ENCODE measurements at places on chromosomes 2 and 18.
A peak's percentile ranks its signal among the peaks of the same experiment; 100 is the strongest.

- DNase-seq = no peak
Measured at GRCh38 chr2:196113061-196113974, 44.7 kb upstream of the DNAH7 start.

DNA sequence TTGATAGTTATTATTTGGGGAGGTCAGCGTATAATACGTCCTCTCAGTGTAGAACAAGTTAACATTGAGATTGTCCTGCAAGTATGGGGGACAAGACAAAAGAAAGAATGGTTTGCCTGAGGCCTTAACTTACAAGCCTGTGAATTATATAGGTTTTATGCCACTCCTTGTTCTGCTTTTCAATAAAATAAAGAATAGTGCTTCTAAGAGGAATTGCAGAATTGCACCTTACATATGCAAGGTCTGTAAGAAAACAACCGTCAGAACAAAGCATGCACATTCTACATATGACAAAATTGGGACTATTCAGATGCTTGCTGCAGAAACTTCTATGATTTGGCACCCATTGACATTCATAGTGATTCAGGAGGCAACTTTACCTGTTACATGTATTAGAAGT is 785.0 kb downstream of the NR4A2 start:
- no peak for DNase-seq

DNA sequence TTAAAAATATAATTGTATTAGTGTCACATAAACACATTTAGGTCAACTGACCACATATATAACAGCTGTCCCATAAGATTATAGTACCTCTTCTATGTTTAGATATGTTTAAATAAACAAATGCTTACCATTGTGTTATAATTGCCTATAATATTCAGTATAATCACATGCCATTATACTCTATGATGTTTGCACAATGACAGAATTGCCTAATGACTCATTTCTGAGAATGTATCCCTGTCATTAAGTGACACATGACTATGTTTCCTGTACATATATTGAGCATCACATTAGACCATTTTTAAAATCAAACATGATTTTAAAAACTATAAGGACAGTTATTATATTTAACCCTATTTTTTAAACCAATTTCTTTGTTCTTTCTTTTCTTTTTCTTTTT is 89.8 kb downstream of the HS6ST1 start:
- no peak for DNase-seq

- no peak for DNase-seq
Measured at GRCh38 chr18:40782453-40783130, 1172.4 kb upstream of the PIK3C3 start.

GRCh38 chr2:64488050-64488974 is 34.4 kb downstream of the LGALSL start:
- peak; percentile 69 for DNase-seq

GRCh38 chr18:79480171-79481045 is 84.7 kb downstream of the NFATC1 start:
- DNase-seq = no peak

DNA sequence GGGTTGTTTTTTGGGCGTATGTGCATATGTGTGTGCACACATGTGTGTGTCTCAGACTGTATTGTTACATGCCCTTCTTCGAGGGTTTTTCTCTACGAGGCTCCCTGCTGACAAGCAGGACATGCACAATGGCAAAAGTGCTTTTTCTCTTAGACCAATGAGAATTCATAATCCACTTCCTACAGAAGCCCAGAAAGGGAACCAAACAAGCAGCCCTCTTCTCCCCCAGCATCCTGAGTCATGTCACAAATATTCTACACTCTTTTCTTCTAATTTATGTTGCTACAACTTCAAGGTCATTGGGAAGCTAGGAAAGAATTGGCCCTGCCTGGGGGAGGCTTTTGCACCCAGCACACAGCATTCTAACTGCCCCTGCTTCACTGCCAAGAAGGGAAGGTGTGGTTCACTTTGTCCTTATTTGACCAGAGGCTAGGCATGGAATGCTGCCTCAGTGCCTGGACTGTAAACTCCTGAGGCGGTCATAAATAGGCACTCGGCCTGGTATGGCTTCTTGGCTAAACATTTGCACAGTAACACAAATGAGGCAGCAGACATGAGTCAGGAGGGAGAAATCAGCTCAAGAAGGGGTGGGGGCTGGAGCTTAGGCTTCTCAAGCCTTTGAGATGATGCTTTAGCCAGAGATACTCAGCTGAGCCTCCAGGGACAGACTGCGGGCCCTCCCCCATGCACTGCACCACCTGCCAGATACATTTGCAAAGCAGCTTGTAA is 92.7 kb upstream of the KLF7 start:
- peak; percentile 86 for DNase-seq

DNA sequence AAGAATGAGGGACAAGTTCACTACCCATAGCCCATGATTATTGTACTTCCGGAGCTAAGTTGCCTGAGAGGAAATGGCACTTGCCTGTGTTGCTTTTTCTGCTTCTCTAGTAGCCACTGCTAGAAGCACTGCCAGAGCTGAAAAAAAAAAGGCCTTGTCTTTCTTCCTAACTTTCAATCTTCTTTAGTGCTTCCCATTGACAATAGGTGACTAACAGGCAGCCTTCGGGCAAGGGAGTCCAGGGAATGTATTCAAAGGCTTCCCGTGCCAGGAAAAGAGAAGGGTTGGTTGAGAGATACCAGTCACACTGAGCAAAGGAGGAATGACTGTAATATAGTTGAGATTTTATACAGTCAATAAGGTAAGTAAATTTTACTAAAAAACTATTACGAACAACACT is 242.0 kb downstream of the CALCRL start:
- DNase-seq = no peak

GRCh38 chr2:172462849-172463381 is 35.5 kb downstream of the ITGA6 start:
- no peak for DNase-seq

- DNase-seq = peak; percentile 53
Measured at GRCh38 chr2:236731767-236732580, 162.3 kb downstream of the ACKR3 start.

DNA sequence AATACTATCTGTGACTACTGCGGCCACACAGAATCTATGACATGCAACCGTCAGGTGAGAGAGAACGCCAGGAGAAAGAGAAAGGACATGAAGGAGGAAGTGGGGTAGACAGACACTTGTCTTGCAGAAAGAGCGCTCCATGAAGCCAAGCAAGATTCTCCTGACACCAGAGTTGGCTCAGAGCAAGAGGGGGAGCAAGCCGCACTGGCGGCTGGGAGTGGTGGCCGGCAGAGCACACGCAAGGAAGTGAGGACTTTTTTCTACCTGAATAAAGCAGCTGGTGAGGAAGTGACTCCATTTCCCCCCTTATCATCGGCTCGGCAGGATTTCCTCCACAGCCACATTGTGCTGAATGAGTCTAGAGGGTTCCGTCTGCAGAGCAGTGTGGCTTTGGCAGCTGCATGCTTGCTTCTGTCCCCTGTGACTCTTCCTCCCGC is 181.6 kb downstream of the BCL2 start:
- DNase-seq = no peak

DNA sequence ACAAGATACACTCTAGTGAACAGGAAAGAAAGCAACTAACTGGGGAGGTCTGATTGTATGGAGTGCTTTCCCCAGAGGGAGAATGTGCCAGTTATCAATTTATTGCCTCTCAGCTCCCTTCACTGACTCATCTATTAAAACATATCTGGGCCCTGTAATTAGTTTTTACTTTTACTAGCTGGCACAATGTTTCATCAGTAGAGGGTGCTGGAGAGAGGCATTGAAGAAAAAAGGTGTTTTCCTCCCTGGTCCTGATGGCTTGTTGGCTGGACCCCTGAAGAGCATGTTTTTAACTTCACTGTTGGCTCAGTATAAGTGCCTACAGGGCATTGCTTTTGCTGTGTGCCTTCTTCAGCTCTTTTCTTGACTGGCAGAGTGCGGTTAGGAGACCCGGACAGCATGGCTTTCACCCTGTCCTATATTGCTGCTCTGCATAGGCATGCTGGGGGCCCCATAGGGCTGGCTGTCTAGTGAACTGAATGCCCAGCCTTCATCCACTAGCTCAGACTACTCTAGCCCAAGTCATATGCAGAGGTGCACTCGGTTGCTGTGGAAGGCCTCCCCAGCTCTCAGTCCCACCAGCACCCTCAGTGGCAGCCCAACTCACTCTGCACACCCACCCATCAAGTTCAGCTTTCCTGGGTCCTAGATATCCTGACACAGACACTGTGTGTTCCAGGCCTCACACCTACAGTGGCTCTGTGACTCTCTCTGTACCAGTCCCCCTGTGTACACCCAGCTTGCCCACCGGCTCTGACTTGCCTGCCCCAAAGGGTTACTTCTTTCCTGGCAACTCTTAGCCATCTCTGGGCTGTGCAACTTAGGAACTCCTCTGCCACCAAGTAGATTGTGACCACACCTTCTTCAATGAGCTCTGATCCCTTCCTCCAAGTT is 62.3 kb upstream of the ACYP2 start:
- DNase-seq = no peak

DNA sequence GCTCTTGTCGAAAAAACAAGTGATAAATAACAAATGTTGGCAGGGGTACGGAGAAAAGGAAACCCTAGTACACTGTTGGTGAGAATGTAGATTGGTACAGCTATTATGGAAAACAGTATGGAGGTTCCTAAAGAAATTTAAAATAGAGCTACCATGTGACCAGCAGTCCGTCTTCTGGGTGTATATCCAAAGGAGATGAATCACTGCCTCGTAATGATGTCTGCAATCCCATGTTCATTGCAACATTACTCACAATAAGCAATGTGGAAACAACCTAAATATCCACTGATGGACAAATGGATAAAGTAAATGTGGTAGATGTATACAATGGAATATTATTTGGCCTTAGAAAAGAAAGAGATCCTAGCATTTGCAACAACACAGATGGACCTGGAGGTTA is 50.6 kb downstream of the SLC16A14 start:
- DNase-seq = peak; percentile 45

DNA sequence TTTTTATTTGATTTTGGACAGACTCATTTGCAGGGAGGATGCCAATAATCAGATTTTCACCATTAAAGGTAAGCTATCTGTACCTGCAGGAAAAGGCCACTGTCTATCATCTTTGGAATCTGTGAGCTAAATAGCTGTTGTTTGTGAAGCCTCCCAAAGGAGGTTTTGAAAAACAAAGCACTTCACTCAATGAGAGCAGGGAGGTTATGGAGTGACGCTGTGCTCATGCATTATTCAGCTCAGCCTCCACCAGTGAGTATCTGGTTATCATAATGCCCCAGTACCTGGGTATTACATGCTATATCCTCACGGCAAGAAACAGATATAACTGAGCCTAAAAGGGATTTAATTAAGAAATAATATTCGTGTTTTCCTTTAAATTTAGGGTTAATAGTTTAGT is 189.6 kb upstream of the PIK3C3 start:
- DNase-seq = no peak

GRCh38 chr2:241999184-241999583 is 129.7 kb downstream of the RTP5 start:
- no peak for DNase-seq

DNA sequence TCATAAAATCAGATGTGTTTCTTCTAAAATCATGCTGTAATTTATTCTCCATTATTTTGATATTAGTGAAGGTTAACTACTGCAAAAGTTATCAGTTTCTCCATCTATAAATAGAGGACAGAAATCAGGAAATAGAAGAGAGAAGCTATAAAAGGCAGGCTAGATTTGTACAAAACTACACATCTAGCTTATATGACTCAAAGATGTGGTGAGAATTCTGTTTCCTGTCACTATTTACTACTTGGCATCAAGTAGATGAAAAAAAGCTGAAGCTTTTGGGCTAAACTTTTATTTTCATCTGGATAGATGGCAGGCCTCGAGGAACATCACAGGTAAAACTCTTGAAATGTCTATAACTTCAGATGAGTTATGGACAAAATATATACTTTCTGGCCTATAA is 49.8 kb upstream of the NAB1 start:
- no peak for DNase-seq

GRCh38 chr2:26170795-26171194 is 2.1 kb upstream of the GAREM2 start:
- no peak for DNase-seq

- no peak for DNase-seq
Measured at GRCh38 chr2:28521663-28522062, 25.8 kb downstream of the PLB1 start.

DNA sequence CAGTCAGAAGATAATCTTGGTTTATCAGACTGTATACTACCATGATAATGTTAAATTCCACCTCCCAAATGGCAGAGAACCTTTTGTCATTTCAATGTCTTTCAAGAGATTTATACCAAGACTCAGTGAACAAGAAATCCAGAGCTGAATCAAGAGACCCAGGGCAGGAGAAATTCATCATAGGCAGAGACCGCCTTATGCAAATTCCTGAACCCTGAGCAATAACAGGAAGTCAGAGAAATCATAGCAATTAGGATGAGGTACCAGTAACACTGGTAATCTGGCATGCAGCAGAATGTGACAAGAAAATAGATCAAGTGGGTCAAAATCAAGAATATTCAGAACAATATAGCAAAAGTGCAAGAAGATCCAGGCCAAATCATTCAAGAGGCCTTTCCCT is 412.4 kb upstream of the LRATD1 start:
- DNase-seq = peak; percentile 10

- no peak for DNase-seq
Measured at GRCh38 chr2:51465326-51465725, 433.4 kb upstream of the NRXN1 start.

DNA sequence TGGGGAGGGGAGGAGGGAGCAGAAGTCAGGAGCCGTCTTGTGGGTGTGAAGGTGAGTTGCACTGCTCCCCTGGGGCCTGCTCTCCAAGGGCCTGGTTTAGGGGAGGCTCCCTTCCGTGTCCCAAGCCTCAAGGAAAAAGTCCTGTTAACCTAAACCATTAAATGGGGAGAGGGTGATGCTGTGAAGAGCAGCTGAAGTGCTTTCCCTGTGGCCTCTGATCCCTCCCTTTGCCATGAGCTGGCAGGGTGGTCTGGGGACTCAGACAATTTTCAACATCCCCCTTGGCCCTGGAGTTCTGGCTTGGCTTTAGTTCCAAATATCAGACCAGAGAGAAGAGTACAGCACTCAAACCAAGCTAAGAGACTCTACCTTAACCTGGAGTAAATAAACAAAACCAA is 692 bp upstream of the POMC start:
- DNase-seq = no peak

GRCh38 chr18:79384151-79384807 is 11.5 kb upstream of the NFATC1 start:
- DNase-seq = no peak

Data from RWPE1 (cell line).